SJSA1 (cell line): ENCODE measurements at places on chromosomes 16 and 17. TPM values are rescaled to one million over a fixed set of nuclear protein-coding genes. Genes with fewer than 3 reads are reported as not detected.
A peak's percentile ranks its signal among the peaks of the same experiment; 100 is the strongest.

DNA sequence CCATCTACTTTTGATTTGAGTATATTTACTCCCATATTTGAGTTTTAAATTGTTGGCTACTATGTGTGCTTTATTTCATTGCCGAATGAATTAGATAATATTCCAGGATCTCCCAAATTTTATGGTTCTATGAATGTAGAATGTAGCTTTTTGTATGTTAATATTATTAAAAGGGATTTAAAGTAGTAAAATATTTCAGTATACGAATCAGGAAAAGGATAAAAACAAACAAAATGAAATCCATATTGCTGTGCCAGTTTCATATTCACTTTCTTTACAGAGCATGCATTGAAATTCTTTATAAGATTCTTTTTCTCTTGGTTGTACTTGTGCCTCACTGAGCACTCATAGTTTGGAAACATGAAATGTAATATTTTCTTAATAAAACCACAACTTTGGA is 155.1 kb downstream of the CHD9 start:
- H3K4me3 ChIP-seq, result peak overlapping the region; percentile 13; the same call in 1 of the 2 replicates
- H3K36me3 ChIP-seq, result peaks cover 11% of the 10 kb centered on the region
- DNase-seq, result no peak
- peaks cover 10% of the 10 kb centered on the region for H3K4me1 ChIP-seq
- no peak overlapping the region for H3K27ac ChIP-seq

Gene CPHXL2
- total RNA-seq, result not detected in 2 replicates

DNA sequence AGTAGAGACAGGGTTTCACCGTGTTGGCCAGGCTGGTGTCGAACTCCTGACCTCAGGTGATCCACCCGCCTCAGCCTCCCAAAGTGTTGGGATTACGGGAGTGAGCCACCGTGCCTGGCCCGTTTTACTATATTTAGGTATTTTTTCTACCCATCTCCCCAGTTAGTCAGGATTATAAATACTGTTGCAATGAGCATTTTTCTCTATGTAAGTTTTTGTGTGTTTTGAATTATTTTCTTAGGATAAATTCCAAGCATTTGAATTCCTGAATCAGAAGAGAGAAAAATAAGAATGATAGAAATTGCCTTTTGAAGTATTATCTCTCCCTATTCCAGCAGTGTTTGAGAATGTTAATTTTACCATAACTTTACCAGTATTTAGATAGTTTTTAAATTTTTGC is 36.6 kb downstream of the KIAA0513 start:
- H3K27ac ChIP-seq, result no peak overlapping the region
- no peaks in the 10 kb centered on the region for H3K4me1 ChIP-seq
- H3K36me3 ChIP-seq, result no peaks in the 10 kb centered on the region; the same call in 1 of the 2 replicates
- DNase-seq, result no peak

DNA sequence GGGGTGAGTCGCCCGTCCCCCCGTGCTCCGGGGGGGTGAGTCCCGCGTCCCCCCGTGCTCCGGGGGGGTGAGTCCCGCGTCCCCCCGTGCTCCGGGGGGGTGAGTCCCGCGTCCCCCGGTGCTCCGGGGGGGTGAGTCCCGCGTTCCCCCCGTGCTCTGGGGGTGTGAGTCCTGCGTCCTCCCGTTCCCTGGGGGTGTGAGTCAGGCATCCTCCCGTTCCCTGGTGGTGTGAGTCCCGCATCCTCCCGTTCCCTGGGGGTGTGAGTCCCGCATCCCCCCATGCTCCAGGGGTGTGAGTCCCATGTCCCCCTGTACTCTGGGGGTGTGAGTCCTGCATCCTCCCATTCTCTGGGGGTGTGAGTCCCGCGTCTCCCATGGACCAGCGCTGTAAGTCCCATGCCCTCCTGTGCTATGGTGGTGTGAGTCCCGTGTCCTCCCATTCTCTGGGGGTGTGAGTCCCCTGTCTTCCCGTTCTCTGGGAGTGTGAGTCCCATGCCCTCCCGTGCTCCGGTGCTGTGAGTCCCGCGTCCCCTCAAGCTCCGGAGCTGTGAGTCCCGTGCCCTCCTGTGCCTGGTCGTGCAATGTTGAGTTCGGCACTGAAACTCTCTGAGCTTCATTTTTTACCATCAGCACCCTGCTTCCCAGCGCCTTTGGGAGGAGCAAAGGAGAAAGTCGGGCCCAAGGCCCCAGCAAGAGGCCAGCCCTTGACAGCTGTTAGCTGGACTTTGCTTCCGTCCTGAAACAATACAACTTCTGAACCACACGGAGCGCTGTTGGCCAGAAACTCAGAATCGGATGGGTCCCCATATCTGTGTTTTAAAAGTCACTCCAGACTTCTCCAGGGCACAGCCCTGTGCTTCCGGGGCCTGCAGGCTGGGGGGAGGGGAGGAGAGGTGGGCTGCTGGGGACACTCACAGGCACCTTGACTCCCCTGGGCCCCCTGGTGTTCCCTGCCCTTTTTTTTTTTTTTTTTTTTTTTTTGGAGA is 11.5 kb upstream of the ZC3H18 start:
- no peaks in the 10 kb centered on the region; the same call in 1 of the 2 replicates for H3K27me3 ChIP-seq
- no peaks in the 10 kb centered on the region for H3K36me3 ChIP-seq
- H3K4me1 ChIP-seq, result peaks cover 6% of the 10 kb centered on the region
- peak; percentile 33 for DNase-seq
- H3K4me3 ChIP-seq, result no peak overlapping the region

DNA sequence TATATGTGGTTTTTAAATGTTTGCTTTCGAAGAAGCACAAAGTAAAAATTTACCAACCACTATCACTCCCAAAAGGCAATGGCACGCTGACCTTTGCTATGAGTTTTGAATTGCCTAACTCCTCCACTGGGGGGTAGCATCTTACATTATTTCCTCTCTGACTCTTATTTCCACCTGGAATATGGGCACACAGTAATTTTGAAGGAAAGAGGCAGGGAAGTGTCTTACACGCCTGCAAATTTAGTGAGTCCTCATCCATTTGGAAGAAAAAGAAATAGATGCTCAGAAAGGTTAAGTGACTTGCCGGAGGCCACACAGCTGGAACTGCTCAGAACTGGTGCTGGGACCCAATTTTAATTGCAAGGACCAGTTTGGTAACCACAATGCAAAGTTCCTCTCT is 29.9 kb upstream of the IRX6 start:
- no peaks in the 10 kb centered on the region for H3K4me1 ChIP-seq
- H3K36me3 ChIP-seq, result no peaks in the 10 kb centered on the region
- H3K27me3 ChIP-seq, result no peaks in the 10 kb centered on the region
- DNase-seq, result no peak
- no peak overlapping the region for H3K27ac ChIP-seq

DNA sequence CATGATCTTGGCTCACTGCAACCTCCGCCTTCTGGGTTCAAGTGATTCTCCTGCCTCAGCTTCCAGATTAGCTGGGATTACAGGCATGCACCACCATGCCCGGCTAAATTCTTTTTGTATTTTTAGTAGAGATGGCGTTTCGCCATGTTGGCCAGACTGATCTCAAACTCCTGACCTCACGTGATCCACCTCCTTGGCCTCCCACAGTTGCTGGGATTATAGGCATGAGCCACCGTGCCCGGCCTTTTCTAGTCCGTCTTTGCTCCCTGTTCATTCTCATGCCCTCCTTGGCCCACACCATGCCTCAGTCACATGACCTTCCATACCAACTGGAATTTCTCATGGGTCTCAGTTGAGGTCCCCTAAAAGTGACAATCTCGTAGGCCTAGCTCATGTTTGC is 86.9 kb downstream of the SNX29 start:
- H3K27ac ChIP-seq, result no peak overlapping the region
- no peaks in the 10 kb centered on the region for H3K27me3 ChIP-seq
- no peak overlapping the region for H3K4me3 ChIP-seq

- DNase-seq, result peak; percentile 68
- H3K4me1 ChIP-seq, result peaks cover 73% of the 10 kb centered on the region
- peak overlapping the region; percentile 60 for H3K27ac ChIP-seq
- no peak overlapping the region for H3K4me3 ChIP-seq
Measured at GRCh38 chr17:59368218-59368857, 36.9 kb downstream of the YPEL2 start.

DNA sequence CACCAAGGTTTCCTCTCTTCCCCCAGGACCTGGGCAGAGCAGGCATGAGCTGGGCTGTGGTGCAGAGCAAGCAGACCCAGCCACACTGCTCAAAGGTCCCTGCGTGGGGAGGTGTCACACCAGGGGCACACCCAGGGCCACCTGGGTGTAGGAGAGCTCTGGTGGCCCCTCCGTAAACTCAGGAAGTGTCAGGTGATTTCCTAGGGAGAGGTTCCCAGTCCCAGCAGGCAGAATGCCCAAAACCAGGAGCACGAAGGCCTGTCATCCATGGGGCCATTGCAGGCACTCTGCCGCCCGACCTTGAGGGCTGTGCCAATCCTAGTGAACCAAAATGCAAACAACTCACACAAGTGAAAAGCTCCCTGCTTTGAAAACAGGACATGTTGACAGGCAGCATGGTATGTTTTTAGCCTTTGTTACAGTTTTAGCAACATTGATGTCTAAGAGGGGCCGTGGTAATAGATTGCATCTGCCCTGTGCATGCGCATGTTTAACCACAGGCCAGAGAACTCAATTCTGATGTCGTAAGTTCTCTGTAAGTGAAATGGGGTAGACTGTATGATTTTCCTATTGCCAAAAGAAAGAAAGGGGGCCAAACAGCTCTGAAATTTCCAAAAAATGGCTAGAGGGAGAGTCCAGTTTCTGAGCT is 21.3 kb downstream of the CIBAR2 start:
- H3K4me1 ChIP-seq, result no peaks in the 10 kb centered on the region
- no peak for DNase-seq
- H3K27me3 ChIP-seq, result 0 out of 2 replicates have a peak, but pooled peaks cover 6% of the 10 kb centered on the region
- H3K27ac ChIP-seq, result no peak overlapping the region
- no peak overlapping the region for H3K4me3 ChIP-seq

DNA sequence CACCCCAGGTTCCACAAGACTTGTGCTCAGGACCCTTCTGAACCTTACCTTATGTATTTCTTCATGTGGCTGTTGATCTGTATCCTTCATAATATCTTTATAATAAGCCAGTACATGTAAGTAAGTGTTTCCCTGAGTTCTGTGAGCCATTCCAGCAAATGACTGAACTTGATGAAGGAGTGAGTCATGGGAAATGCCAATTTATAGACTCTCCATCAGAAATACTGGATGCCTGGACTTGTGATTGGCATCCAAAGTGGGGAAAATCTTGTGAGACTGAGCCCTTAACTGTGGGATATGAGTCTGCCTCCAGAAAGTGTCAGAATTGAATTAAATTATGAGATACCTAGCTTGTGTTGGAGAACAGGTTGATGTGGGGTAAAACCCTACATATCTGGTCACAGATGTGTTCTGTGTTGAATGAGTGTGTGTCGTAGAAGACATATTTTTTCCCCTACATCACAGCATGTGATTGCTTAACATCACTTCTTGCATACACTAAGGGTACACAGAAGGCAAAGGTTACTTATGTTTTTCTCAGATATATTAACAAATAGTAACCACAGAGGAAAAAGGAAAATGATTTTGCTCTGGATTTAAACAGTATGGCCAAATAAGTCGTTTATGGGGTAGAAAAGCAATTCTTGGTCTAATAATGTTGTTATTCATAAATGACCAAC is 70.2 kb upstream of the NETO2 start:
- H3K36me3 ChIP-seq, result no peaks in the 10 kb centered on the region
- no peak overlapping the region for H3K4me3 ChIP-seq
- no peak for DNase-seq

- peaks cover 9% of the 10 kb centered on the region for H3K4me1 ChIP-seq
- DNase-seq, result no peak
- H3K4me3 ChIP-seq, result no peak overlapping the region
- H3K36me3 ChIP-seq, result no peaks in the 10 kb centered on the region
Measured at GRCh38 chr17:55201308-55201932, 63.3 kb upstream of the HLF start.

DNA sequence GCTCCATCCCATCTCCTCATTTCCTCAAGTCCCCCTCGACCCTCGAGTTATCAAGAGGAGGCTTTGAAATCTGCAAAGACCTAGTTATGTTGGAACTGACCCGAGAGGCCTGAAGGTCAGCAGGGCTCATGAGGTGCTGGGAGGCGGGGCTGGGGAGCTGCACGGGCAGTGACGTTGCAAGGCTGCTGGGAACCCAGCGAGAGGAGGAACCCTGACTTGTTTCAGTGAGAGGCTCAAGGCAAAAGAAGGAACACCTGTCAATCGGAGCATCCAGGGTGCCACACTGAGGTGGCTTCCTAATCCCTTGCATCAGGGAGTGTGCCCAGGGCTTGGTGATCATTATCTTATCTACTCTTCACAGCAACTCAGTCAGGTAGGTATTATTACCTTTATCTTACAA is 86.9 kb downstream of the CDH11 start:
- H3K27me3 ChIP-seq, result no peaks in the 10 kb centered on the region
- H3K36me3 ChIP-seq, result no peaks in the 10 kb centered on the region
- no peak overlapping the region for H3K27ac ChIP-seq

GRCh38 chr17:82219083-82219482 is 6.4 kb upstream of the CCDC57 start:
- no peak overlapping the region for H3K4me3 ChIP-seq
- peaks cover 19% of the 10 kb centered on the region for H3K36me3 ChIP-seq
- peaks cover 50% of the 10 kb centered on the region for H3K4me1 ChIP-seq
- peak; percentile 48 for DNase-seq
- 0 out of 2 replicates have a peak overlapping the region, but pooled peaks have one; percentile 42 for H3K27ac ChIP-seq
- no peaks in the 10 kb centered on the region for H3K27me3 ChIP-seq

Gene CASKIN1
- not detected in 2 replicates for total RNA-seq

Gene ALOX15
- not detected in 2 replicates for total RNA-seq

- no peaks in the 10 kb centered on the region for H3K27me3 ChIP-seq
- peaks cover 40% of the 10 kb centered on the region for H3K4me1 ChIP-seq
- H3K36me3 ChIP-seq, result no peaks in the 10 kb centered on the region
Measured at GRCh38 chr17:68356520-68356919, 65.2 kb downstream of the ARSG start.

DNA sequence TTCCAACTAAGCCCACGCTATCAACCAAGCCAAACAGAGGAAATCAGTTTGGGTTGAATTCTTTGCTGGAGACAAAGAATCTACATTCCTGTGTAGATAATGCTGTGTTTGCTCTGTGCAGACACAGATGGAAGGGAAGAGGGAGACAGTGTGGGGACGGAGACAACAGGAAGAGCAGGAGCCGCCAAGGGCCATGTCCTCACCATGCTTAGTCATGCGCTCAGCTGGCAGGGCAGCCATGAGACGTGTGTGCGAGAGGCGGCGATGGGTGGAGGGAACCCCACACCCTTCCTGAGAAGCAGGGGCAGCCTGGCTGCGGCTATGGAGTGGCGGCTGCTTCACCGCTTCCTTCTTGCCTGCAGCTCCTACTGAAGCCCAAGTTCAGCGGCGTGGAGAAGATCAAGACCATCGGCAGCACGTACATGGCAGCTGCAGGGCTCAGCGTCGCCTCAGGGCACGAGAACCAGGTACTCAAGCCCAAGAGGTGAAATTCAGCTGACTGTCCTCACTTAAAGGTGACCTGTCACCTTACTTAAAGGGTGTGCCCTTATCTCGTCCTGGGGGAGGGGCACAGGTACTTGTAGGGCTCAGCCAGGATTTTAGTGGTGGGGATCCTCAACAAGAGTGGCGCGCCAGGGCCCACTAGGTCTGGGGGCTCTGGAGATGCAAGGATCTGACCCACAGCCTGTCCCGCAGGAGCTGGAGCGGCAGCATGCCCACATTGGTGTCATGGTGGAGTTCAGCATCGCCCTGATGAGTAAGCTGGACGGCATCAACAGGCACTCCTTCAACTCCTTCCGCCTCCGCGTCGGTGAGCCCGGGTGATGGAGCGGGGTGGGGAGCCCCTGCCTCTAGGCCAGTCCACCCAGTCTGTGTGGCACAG is 47.5 kb downstream of the ADCY7 start:
- H3K4me1 ChIP-seq, result peaks cover 27% of the 10 kb centered on the region
- peaks cover 92% of the 10 kb centered on the region for H3K36me3 ChIP-seq
- peak; percentile 85 for DNase-seq
- H3K27me3 ChIP-seq, result no peaks in the 10 kb centered on the region
- no peak overlapping the region for H3K4me3 ChIP-seq

- H3K36me3 ChIP-seq, result no peaks in the 10 kb centered on the region
- no peaks in the 10 kb centered on the region for H3K4me1 ChIP-seq
- no peak overlapping the region for H3K27ac ChIP-seq
Measured at GRCh38 chr17:4594931-4595684, 10.8 kb downstream of the SMTNL2 start.
